ENCODE measurements at places on chromosomes 3 and 15.

DNA sequence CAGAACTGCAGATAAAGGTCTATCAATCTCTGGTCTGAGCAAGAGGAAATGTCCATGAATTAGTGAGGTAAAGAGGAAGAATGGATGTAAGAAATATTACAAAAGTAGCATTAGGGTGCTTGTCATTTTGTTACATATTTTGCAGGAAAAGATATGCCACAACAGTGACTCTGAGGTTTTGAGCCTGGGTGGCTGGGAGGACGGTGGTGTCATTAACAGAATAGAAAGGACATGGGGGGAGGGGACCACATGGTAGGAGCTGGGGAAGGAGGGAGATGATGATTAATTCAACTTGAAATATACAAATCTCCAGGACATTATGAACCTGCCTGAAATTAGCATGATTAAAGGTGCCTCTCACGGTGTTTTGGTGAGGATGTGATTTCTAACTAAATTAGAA is 245.5 kb upstream of the MDFIC2 start:
- DNase-seq, result no peak

DNA sequence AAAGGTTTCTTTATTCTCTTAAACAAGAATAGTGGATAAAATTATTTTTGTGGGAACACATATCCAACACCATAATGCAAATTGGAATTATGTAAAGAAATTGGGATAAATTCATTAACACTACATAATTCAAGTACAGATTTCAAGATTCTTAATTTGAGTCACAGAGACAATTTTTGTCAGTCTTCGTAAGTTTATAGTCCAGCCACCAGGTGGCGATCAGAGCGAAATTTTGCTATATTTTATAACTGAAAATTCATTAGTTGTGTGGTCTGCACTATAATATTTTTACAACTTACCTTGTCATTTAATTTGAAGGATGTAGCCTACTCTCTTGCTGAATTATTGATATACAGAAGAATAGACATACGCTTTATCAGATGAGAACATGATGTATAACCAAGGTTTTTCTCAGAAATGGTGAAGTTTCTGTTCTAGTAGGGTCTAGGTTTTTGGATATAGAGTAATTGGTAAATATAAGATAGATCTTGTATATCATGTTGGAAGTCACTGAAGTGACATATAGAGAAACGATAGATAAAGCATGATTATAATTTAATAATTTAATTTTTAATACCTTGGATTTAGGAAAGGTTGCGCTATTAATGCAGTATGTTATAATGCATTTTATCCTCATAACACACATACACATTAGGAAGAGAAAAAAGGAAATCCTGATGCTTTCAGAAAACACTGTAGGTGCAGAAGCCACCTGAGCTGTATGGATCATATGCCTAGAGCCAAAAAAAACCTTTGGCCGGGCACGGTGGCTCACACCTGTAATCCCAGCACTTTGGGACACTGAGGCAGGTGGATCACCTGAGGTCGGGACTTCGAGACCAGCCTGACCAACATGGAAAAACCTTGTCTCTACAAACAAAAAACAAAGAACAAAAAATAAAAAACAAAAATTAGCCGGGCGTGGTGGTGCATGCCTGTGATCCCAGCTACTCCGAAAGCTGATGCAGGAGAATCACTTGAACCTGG is 31.7 kb downstream of the PLSCR4 start:
- peak; percentile 37 for DNase-seq

- no peak for DNase-seq
Measured at GRCh38 chr15:100779331-100780207, 100.1 kb upstream of the ALDH1A3 start.

DNA sequence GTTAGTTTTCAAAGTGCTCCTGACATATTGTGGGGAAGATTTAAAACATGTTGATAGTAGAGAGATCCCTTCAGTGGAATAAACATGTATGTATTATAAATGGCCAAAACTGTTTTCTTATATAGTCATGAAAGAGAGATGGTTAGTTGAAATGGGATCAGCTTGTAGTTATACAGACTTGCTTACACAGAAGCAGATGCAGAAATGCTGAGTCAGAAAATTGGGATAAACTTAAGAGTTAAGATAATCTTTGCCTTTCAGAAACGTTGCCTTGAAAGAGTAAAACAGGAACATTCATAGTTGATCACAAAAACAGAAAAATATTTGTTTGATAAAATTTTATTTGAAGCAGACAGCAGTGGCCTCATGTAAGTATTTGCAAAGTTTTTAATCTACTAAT is 433.2 kb upstream of the BCHE start:
- no peak for DNase-seq

DNA sequence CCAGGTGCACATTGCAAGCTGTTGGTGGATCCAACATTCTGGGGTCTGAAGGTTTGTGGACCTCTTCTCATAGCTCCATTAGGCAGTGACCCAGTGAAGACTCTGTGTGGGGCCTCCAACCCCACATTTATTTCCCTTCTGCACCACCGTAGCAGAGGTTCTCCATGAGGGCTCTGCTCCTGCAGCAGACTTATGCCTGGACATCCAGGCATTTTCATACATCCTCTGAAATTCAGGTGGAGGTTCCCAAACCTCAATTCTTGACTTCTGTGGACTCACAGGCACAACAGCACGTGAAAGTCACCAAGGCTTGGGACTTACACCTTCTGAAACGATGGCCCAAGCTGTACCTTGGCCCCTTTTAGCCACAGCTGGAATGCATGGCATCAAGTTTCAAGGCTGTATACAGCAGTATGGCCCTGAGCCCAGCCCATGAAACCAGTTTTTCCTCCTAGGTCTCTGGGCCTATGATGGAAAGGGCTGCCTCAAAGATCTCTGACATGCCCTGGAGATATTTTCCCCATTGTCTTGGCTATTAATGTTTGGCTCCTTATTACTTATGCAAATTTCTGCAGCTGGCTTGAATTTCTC is 30.2 kb downstream of the CLDN1 start:
- DNase-seq, result no peak

DNA sequence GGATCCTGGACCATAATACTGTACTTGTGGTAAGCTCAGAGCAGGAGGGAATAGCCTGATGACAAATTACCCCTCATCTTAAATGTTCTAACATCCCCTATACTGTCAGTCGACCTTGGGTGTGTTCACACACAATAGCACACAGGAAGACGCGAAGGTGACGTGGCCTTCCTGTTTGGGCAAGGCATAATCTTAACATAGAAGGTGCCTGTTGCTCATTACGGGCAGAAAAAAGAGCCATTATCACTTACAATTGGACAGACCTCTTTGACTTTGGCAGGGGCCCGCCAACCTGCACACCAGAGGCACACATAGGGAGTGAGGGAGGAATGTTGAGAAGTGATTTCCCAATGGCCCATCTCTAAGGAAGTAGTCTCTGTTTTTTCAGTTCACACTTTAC is 144.2 kb downstream of the ANO10 start:
- DNase-seq, result peak; percentile 89

DNA sequence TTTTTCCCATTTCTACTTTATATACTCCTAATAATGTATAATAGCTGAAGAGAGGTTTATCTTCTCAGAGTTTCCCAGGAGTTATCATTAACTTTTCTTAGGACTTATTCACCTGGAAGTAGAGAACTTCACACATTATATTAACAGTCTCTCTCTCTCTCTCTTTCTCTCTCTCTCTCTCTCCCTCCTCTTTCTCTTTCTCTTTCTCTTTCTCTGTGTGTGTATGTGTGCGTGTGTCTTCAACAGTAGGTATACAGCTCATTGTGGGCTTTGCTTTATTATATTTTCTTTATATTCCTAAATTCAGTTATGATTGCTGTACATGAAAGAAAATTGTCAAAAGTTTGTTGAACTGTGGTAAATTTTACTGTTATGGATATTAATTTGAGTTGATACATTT is 353.8 kb downstream of the ROBO1 start:
- no peak for DNase-seq
